CD8-positive, alpha-beta memory T cell (primary cell): ENCODE measurements at places on chromosomes 7 and 10. TPM values are rescaled to one million over a fixed set of nuclear protein-coding genes. Genes with fewer than 3 reads are reported as not detected.

The GIMAP8 gene
- total RNA-seq, result 11.8 TPM

GRCh38 chr10:50216894-50217293 is 34.4 kb downstream of the ASAH2 start:
- no peak overlapping the region for H3K4me3 ChIP-seq
- H3K27me3 ChIP-seq, result no peaks in the 10 kb centered on the region
- no peak for DNase-seq
- H3K36me3 ChIP-seq, result no peaks in the 10 kb centered on the region
- H3K4me1 ChIP-seq, result no peaks in the 10 kb centered on the region

- H3K36me3 ChIP-seq, result no peaks in the 10 kb centered on the region
- no peak for DNase-seq
- H3K4me1 ChIP-seq, result no peaks in the 10 kb centered on the region
- no peak overlapping the region for H3K4me3 ChIP-seq
- H3K27ac ChIP-seq, result no peak overlapping the region
- H3K27me3 ChIP-seq, result no peaks in the 10 kb centered on the region
These were observed 33.5 kb upstream of the KLHL7 start for GRCh38 chr7:23072048-23072447.

- H3K27ac ChIP-seq, result no peak overlapping the region
These were observed 1133.4 kb downstream of the XPNPEP1 start for GRCh38 chr10:108789919-108790318.

DNA sequence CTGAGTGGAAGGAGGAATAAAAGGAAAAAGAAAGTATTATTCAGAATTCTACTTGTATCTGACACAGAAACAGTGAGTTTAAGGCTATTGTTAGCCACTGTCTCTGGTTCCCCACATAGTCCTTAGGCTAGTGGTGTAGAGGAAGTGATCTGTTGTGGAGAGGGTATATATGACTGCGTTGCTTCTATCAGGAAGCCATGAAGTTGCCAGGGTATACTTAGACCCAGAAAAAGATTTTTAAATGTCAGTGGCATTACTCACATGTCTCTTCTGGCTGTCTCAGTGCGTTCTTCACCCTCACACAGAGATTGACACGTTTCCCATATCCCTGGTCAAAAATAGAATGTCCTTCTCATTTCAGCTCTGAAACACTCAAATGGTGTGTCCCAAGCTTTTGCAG is 72.7 kb downstream of the SEM1 start:
- H3K27ac ChIP-seq, result no peak overlapping the region
- H3K4me3 ChIP-seq, result no peak overlapping the region
- H3K27me3 ChIP-seq, result no peaks in the 10 kb centered on the region
- H3K4me1 ChIP-seq, result no peaks in the 10 kb centered on the region
- no peaks in the 10 kb centered on the region for H3K36me3 ChIP-seq

The SPDYE9 gene
- not detected for total RNA-seq

The CDHR1 gene
- total RNA-seq, result 1.4 TPM

The DYDC2 gene
- total RNA-seq, result not detected

DNA sequence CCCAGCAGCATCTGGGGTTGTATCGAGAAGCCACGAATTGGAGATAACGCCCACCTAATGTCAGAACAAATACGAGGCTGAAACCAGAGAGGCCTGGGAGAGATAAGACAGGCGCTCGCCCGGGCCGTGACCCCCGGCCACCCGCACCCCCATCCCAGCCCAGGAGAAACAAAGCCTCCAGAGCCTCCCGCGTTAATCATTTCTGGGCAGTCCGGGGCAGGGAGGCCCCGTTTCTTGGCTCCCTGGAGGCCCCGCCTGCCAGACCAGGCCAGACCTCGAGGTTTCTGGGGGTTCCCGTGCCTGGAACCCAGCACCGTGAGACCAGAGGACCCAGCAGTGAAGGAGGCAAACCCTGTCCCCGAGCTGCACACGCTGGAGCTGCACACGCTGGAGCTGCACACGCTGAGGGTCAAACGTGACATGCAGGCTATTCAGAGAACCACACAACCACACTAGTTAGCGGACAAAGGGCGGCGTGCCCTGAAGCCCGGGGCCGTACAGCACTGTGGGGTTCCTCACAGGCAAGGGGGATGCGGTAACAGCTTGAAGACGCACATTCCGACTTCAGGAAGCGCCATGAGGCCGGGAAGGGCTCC is 53.4 kb downstream of the FOXL3 start:
- H3K36me3 ChIP-seq, result no peaks in the 10 kb centered on the region
- H3K4me3 ChIP-seq, result no peak overlapping the region
- DNase-seq, result no peak

GRCh38 chr10:127293640-127294039 is 97.2 kb upstream of the INSYN2A start:
- peaks cover 5% of the 10 kb centered on the region for H3K27me3 ChIP-seq
- H3K4me1 ChIP-seq, result peaks cover 30% of the 10 kb centered on the region
- peak; percentile 60 for DNase-seq
- H3K4me3 ChIP-seq, result peak overlapping the region; percentile 23
- no peaks in the 10 kb centered on the region for H3K36me3 ChIP-seq
- no peak overlapping the region for H3K27ac ChIP-seq

The EN2 gene
- total RNA-seq, result not detected

- no peaks in the 10 kb centered on the region for H3K4me1 ChIP-seq
- H3K36me3 ChIP-seq, result no peaks in the 10 kb centered on the region
- H3K27me3 ChIP-seq, result no peaks in the 10 kb centered on the region
- H3K27ac ChIP-seq, result no peak overlapping the region
- H3K4me3 ChIP-seq, result no peak overlapping the region
These were observed 109.4 kb downstream of the DGKB start for GRCh38 chr7:14793151-14793550.

GRCh38 chr7:108270385-108271015 is 140.3 kb upstream of the LAMB4 start:
- H3K36me3 ChIP-seq, result no peaks in the 10 kb centered on the region
- H3K4me3 ChIP-seq, result no peak overlapping the region

The SPAM1 gene
- not detected for total RNA-seq

DNA sequence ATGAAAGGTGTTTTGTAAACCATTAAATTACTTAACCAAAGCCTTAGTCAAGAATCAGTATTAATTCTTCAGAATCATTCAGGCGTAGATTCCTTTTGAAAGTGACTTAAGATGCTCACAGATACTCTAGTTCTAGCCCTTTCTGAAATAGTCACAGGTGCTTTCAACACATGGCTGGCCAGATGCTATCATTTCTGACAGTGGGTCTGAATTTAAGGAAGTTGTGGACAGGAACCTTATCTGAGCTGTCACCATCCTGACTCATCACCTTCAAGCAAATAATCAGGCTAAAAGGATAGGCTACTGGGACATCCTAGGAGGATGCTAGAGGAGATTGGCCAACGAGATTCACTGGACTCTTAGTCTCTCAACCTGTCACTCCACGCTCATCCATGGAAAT is 501.5 kb downstream of the LRMDA start:
- H3K27me3 ChIP-seq, result no peaks in the 10 kb centered on the region
- no peaks in the 10 kb centered on the region for H3K4me1 ChIP-seq
- H3K36me3 ChIP-seq, result no peaks in the 10 kb centered on the region
- no peak overlapping the region for H3K27ac ChIP-seq
- DNase-seq, result no peak
- H3K4me3 ChIP-seq, result no peak overlapping the region

The PRTFDC1 gene
- total RNA-seq, result 1.6 TPM

DNA sequence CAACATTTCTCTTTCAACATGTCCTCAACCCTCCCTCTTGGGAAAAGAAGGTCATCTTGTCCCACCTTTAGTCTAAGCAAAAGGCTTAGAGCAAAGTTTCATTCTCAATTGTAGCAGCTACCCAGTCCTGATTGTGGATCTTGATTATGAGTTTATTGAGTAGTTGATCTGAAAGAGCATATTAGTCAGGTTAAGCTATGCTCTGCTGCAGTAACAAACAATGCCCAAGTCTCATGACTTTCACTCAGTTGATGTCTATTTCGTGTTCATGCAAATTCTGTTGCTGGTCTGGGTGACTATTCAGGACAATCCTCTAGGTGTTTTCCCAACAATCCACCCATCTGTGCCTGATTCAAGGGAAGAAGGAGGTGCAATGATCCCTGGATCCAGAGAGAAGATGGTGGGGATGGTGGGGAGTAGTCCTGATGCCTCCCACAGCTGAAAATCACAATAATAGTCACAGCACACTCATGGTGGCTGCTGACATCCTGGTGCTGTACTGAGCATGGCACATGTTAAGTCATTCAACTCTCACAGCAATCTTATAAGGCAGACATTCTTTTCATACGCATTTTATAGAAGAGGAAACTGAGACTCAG is 54.7 kb downstream of the NPTX2 start:
- no peak overlapping the region for H3K27ac ChIP-seq
- H3K27me3 ChIP-seq, result no peaks in the 10 kb centered on the region
- no peak overlapping the region for H3K4me3 ChIP-seq
- H3K36me3 ChIP-seq, result no peaks in the 10 kb centered on the region
- H3K4me1 ChIP-seq, result no peaks in the 10 kb centered on the region

GRCh38 chr7:22001345-22002004 is 55.8 kb upstream of the CDCA7L start:
- H3K4me3 ChIP-seq, result no peak overlapping the region
- H3K27me3 ChIP-seq, result no peaks in the 10 kb centered on the region
- no peak for DNase-seq
- H3K27ac ChIP-seq, result no peak overlapping the region
- no peaks in the 10 kb centered on the region for H3K36me3 ChIP-seq

- no peaks in the 10 kb centered on the region for H3K36me3 ChIP-seq
- peak within 1 kb of the TSS; percentile 64 for H3K4me3 ChIP-seq
- DNase-seq, result peak; percentile 53
- H3K27ac ChIP-seq, result peak within 1 kb of the TSS; percentile 39
- H3K4me1 ChIP-seq, result peaks cover 6% of the 10 kb centered on the region
These were observed at the start of gene PANK1 for GRCh38 chr10:89644967-89645741. TSS of gene PANK1 (minus strand) at chr10:89645242. CDS start at chr10:89644891, 351 bp downstream.

The MYH16 gene
- total RNA-seq, result not detected

The VENTX gene
- total RNA-seq, result not detected

GRCh38 chr7:24717694-24718320 is 39.5 kb downstream of the GSDME start:
- no peaks in the 10 kb centered on the region for H3K36me3 ChIP-seq
- no peaks in the 10 kb centered on the region for H3K27me3 ChIP-seq

The SVOPL gene
- total RNA-seq, result not detected

The GIMAP6 gene
- 44.9 TPM for total RNA-seq

DNA sequence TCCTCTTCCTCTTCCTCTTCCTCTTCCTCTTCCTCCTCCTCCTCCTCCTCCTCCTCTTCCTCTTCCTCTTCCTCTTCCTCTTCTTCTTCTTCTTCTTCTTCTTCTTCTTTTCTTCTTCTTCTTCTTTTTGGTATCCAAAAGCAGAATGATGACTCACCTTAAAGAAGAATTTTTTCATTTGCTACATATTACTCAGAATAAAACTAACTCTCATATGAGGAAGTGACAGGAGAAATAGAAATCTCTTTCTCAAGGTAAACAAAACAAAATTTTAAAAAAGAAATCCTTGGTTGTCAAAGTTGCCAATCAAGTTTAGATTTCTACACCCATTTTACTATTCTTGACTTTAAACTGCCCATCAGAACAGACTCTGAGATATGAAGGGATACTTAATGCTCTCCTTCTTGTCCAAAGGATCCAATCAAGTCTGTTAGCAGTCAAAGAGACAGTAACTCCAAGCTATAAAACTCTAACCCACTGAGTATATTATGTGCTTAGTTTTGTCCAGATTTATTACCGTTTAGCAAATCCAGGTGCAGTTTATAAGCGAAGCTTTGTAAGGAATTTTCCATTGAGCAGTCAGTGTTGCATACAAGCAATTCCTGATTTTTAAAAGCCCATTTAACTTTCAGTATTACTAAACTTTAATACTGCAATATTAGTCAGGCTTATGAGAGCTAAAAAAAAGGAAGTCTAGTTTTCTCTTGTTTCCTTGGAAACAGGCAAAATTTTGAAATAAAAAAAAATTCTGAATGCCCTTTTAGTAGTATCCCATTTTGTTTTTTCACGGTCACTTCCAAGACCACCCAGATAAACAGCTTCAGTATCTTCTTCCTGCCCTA is 43.1 kb upstream of the SNX13 start:
- no peak overlapping the region for H3K27ac ChIP-seq
- no peak for DNase-seq
- no peak overlapping the region for H3K4me3 ChIP-seq
- no peaks in the 10 kb centered on the region for H3K4me1 ChIP-seq
- no peaks in the 10 kb centered on the region for H3K36me3 ChIP-seq
- no peaks in the 10 kb centered on the region for H3K27me3 ChIP-seq

GRCh38 chr10:13971601-13972475 is 358.9 kb downstream of the FRMD4A start:
- no peaks in the 10 kb centered on the region for H3K27me3 ChIP-seq
- no peak for DNase-seq

The ANK3 gene
- 12.8 TPM for total RNA-seq
